Stimulated activated CD8-positive, alpha-beta memory T cell treated with anti-CD3 and anti-CD28 coated beads, Interleukin-4, amount 100 ng/mL, for 4 hours (primary cell): ENCODE measurements at places on chromosomes 6 and 20.

DNA sequence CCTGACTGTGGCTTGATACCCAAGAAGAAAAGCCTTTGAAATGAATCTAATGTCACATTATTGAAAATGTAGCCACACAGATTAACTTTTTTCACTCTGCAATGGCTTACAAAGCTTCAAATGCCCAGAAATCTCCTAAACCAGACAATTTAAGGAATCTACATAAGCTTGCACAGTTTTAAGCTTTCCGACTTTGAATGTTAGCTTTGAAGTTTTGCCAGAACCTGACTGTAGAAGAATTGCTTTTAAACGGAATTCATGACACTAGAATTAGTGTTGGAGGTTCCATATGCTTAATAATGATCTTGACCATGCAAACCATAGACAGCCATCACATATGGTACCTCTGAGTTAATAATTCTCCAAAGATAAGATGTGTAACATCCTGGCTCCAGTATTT is 798.5 kb upstream of the EPHA7 start:
- no peak for DNase-seq

- DNase-seq: no peak
These were observed 83.4 kb upstream of the FRMD1 start for GRCh38 chr6:168162366-168162765.

GRCh38 chr6:3919130-3919628 is 70.0 kb downstream of the FAM50B start:
- no peak for DNase-seq

DNA sequence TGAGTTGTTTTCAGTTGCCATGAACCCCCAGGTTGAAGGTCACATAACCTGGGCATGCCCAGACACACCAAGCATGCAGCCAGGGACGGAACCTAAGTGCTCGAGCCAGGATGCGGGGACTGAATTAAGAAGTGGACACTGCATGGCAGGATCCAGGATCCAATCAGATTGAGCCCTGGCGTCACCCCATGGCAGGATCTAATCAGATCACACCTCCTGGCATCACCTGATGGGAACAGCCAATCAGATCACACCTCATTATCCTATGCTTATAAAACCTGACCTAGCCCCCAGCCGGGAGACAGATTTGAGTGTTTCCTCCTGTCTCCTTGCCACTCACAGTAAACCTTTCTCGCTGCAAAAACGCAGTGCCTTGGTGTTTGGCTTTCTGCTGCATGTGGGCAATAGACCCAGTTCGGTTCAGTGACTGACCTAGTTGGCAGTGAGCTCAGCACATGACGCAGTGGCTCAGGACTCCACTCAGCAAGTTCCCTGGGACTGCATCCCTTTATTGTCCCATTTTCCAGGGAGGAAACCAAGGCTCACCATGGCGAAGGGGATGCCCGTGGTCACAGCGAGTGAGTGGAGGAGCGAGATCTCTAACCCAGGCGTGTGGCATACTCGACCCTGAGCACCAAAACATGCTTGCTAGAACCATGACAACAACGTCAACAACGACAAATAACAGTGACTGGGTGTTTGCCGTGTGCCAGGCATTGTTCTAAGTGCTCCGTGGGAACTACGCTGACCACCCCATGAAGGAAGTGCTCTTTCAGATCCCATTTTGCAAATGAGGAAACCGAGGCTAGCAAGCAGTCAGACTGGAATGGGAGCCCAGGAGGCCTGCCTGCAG is 66.3 kb downstream of the RBM38 start:
- no peak for DNase-seq

DNA sequence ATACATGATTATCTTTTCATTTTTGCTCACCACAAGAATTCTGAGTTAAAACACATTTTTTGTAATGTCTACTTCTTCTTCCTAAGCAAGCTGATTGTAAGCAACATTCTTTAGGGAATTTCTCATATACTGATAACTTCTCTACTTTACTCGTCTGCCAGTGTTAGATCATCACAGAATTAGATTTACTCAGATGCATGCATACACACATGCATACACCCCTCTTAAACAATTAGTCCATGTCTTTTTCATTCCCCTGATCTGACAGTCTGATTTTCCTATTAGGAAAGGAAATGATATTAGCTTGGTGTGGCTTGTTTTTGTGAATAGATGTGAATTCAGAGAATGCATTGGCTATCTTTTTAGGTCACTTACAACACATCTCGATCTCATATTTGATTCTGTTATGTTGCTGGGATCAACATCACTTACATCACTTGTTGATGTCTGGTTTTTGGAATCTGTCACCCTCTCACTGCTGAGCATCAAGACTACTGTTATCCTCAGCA is 91.4 kb downstream of the FIG4 start:
- no peak for DNase-seq

DNA sequence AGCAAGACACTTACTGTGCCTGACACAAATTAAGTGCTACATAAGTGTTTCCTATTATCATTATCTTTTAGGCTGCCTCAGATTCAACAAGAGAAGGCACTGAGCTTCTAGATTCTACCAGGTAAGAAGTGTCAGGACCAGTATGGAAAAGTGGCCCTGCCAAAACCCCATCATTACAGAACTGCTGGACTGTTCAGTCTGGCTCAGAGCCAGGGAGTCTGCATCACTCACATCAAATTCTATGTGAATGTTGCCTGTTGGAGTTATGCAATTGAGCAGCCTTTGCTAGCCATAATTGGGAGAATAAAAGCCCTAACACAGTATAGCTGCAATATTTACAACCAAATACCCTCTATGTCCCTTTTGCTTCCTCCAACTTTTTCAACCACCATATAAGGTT is 70.9 kb downstream of the ATG5 start:
- DNase-seq: no peak

GRCh38 chr20:13581451-13581850 is 57.3 kb downstream of the TASP1 start:
- no peak for DNase-seq

DNA sequence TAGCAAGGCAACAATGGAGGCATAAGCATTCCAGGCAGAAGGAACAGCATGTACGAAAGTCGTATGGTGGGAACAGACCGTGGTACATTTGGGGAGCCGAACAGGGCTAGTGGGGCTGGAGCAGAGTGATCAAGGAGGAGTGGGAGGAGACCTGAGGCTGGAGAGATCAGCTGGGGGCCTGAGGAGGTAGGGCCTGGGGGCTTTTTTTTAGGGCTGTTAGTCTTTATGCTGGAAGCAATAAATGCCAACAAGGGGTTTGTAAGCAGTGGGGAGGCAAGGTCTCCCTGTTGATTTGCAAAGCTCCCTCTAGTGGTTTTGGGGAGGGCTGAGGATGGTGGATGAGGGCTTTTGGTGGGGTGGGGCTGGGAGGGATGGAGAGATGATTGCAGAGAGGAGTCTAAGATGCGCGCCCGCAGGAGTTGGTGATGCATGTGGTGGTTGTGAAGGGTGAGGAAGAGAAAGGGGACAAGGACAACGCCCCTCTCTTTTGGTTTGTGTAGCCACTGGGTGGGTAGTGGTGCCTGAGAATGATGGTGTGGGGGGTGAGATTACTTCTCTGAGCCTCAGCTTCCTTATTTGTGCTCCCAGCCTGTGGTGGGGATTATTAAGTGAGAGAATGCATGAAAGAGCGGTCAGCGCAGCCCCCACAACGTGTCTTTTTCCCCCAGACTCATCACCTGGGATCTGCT is 74.1 kb upstream of the TOX2 start:
- DNase-seq: no peak

- DNase-seq: no peak
These were observed 43.9 kb downstream of the TRPC4AP start for GRCh38 chr20:35048739-35049138.

GRCh38 chr6:108120311-108120710 is 45.5 kb upstream of the NR2E1 start:
- DNase-seq: no peak

DNA sequence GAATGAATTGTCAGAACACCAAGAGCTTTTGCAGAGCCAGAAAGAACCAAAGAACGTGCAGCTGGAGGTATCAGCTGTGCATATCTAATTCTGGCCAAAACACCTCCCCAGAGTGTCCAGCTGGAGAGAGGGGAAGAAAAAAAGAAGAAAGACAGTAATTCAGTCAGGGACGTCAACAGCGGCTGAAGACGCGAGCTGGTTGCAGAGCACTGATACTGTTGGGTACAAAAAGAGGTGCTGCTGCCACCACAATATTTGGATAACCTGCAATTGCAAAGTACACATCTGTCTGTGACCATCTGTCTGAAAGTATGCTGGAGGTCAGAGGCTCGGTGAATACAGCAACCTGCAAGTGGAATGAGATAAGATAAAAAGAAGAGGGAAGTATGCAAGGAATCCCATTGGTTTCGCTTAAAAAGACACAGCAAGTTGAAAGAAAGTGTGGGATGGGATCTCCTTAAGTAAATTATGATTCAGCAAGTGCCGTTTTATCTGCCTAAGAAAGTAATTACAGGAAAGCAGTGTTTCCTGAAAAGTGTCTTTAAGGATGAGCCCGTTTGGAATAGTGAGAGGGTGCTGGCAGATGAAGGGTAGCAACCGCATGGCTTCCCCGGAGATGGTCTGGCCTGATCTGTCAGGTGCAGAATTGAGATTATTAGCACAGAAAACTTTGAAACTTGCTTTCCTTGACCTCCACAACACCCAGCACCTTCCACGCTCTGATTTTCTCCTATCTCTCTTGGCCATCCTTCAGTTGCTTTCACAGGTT is 189.9 kb upstream of the PRDM1 start:
- DNase-seq: no peak

DNA sequence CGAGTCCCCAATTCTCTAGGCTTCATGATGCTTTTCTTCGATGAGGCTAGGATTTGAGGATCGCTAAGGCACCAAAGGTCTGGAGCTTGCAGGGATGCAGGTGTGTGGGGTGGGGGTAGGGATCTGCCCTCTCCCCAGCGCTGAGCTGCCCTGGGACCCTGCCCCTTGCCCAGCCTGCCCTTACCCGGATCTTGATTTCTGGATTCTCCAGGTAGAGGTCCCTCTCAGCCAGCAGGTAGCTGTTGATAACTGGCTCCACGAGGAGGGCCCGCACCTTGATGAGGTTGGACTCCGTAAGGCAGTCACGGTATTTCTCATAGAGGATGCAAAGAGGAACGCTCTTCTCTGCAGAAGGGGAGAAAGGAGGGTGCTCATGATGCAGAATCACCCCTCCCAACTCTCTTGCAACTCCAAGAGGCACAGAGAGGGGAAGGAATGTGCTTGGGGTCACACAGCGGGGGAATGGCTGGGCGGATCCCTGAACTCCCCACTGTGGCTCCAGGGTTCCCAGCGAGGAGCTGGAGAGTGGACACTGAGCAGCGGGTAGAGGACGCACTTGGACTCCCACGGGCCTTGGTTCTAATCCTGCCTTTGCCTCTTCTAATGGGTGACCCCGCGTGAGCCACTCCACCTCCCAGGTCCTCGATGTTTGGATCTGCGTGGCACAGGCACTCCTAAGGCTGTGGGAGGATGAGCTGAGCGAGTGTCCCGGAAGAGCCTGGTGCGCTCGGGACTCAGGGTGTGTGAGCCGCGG is 32.7 kb downstream of the TGM2 start:
- no peak for DNase-seq

DNA sequence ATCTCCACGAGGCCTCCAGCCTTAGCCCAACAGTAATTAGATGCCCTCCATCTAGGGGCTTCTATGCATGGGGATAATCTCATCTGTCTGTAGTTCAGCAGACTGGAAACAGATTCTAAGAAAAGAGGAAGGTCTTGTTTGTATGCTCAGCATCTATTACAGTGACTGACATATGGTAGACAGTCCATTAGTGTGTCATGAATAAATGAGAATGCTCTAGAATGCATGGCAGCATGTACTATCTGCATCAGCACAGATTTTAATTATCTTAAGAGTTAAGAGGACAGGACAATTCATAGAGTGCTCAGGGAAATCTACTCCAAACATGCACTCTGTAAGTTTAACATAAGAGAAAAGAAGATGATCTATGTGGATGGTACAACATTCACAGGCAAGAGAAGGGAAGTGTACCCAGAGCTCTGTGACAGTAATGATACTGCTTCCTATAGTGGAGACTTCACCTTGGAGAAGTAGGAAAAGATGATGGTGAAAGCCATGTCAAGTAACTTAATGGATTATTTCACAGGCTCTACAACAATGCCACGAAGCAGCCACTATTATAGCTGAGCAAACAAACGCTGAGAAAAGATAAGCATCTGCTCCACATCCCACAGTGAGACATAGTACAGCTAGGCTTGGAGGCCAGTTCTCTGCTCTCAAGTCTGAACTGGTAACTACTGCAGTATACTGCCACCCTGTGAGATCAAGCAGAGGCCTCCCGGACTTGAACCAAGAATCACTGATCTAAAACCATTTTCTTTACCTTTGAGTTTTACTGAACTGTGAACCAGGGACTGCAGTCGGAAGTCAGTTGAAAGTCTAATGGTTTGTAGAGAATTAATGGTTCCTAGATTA is 309.2 kb upstream of the SPTLC3 start:
- no peak for DNase-seq

DNA sequence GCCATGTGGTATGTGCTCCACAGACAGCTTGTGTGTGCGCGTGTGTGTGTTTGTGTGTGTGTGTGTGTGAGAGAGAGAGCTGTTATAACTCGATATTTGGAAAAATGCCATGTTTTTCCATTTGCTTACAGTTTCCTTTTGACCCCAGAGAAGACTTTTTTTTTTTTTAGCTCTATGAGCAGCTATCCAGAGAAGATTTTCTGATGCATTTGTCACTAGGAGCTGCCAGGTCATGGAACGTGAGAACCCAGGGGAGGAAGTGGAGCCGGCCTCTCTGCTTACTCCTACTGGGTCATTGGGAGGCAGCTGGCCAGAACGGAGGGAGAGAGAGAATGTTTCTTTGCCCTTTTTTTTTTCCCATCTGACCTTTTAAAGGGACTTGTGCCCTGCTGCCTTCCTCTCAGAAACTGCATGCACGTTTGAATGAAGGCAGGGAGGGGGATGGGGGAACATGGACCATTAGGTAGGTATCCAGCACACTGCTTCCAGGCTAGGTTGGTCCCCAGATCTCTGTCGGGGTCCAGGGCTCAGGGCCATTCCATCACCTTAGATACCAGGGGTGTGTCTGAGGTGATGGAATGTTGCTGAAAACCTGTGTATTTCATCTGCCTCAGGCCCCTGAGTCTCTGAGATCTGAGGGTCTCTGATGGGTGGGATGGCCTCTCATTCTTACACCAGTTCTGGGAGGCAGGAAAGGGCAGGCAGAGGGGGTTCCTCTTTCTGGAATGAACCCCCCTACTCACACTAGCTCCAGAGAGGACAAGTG is 11.2 kb upstream of the MRPS18A start:
- no peak for DNase-seq

GRCh38 chr6:169229615-169230321 is 23.9 kb downstream of the THBS2 start:
- no peak for DNase-seq
